NCI-H526 treated with DMSO at 0.1 percent for 48 hours (cell line): ENCODE measurements at places on chromosomes 7 and 10.
A peak's percentile ranks its signal among the peaks of the same experiment; 100 is the strongest.

GRCh38 chr10:11517150-11517549, 94.3 kb downstream of the USP6NL start:
- no peak for DNase-seq

DNA sequence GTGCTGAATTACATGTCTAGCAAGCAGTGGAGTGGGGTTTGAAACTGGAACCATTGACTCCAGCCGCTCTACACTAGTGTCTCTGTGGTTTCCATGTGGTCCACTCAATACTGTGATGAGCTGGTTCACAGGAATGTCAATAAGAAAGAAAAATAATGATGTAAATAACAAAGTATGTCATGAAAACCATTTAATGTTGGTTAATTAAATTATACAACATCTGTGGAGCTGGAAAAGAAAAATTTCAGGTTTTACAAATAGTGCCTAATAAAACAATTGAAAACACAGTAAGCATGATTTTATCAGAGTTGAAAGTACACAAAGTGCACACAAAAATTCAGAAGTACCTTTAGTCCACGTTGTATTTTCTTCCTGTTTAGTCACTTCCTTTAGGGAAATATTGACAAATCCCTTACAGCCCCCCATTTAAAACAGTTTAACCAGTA, 28.7 kb upstream of the NAMPT start:
- DNase-seq, result no peak

DNA sequence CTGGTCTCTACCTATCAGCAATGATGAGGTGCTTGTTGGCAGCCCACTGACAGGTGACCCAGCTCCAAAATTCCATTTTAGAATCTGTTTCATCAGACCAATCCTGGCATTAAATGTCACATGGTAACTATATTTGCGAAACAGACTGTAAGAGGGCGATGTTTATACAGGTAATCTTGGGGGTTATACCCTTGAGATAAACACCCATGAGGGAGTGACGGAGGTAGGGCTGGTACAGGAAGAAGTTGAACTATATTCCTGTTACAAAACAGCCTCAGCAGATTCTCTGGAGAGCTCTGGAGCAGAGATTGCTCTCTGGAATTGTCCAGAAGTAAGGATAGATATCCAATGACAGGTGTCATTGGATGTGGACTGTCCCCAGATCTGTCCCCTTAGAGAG, 444.8 kb upstream of the DPP6 start:
- no peak for DNase-seq

GRCh38 chr10:79979310-79979975, 30.5 kb upstream of the SFTPD start:
- no peak for DNase-seq

DNA sequence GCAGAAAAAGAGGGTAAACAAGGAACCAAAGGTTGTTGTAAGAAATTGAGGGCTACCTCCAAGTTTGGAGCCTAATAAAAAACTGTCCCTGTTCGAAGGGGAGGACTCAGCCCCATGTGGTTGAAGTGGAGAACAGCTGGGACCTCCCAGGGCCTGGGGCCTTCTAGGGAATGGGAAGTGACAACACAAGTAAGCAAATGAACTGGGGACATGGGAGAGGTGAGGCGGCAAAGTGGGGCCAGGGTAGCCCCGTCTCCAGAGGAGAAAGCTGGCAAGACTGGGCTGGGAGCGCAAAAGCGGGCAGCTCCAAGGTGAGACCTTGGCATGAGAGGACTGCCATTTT, 198.1 kb downstream of the ZNF438 start:
- no peak for DNase-seq

GRCh38 chr10:112835944-112836451, 114.0 kb upstream of the TCF7L2 start:
- DNase-seq, result no peak

DNA sequence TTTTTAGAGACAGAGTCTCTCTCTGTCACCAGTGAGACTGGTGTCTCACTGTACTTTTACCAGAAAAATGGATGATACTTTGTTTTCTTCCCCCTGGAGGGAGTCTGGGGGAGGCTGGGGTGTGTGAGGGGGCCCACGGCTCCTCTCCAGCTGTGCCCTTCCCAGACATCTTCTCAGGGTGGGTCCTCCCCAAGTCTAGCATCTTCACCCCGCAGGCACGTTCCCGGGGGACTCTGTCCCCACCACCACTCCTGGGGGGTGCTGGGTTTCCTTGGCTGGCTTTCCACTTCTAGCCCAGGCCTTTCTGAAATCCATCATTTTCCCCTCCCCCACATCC, 61.8 kb upstream of the MKRN1 start:
- no peak for DNase-seq

DNA sequence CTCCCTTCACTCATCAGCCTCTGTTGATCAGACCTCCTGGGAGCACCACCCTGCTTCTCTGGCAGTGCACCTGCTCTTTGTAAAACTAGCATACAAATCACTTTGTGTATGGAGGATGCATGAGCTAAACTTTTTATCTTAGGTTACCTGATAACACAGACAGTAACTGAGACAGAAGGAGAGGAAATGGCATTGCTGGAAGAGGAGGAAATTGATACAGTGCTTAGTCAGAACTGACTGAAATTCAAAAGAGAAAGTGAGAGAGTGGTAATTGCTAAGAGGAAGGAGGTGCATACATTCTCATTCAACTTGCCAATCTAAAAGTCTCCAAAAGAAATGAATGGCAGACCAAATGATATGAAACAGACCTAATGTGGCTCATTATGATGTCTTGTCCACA, 1120.7 kb downstream of the GATA3 start:
- DNase-seq, result no peak

- DNase-seq, result no peak
Observed at GRCh38 chr10:71780719-71781118, 7.4 kb upstream of the VSIR start.

DNA sequence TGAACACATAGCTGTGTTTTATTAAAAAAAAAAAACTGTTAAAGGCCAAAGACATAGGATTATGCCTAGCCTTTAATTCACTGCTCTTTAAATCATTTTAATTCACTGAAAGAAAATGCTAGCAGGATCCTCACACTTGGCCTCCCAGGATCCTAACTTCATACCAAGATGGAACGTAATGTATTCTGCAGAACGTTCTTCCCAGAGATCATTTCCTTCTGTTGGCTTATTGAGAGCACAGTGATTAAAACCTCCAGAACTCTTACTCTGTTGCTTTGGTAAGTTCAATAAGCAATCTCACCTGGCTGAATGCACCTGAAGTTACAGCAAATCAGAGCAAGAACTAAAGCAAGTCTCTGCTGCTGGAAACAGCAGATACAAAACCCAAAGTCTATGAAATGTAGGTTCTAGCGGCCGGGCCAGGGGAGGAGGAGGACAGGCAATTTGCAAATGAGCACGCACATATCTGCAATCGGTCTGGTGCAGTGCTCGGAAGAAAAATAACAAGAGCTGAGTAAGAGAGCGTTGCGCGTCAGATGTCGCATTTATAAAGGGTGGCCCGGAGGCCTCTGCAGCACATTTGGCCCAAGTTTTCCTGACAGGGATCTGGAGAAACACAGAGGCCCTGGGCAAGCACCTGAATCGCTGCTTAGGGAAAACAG, 193.9 kb downstream of the FAM107B start:
- no peak for DNase-seq

DNA sequence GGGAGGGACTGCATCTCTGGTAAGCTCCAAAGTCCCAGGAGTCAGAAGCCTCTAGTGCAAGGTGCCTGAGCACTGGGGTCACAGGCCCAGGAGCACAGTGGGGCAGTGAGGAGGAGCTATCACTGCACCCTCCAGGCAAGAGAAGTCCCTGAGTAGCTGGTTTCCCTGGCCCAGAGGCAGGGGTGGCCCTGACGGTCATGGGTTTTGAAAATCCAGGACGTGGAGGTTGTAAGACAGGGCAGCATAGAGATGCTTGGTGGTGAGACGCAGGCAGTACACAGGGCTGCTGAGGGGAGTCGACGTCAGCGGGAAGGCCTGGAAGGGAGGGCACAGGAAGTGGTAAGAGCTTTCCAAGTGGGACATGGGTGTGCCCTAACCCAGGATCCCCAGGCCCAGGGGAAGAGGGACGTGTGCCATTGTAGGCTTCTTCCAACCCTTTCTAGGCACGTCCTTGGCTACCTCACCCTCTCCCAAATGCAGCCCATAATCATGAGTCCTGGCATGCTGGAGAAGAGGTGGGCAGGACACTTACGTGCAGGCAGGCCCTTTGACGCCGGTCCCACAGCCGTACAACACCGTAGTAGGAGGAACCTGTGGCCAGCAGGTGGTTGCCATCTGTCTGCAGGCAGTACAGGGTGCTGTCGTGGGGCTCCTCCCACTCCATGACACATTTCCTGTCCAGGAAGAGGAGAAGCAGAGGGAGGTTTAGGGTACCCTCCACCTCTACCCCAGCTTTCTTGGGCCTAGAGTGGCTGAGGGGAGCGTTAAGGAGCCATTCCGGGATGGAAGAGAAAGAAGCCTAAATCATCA, 23.2 kb downstream of the DPCD start:
- no peak for DNase-seq

DNA sequence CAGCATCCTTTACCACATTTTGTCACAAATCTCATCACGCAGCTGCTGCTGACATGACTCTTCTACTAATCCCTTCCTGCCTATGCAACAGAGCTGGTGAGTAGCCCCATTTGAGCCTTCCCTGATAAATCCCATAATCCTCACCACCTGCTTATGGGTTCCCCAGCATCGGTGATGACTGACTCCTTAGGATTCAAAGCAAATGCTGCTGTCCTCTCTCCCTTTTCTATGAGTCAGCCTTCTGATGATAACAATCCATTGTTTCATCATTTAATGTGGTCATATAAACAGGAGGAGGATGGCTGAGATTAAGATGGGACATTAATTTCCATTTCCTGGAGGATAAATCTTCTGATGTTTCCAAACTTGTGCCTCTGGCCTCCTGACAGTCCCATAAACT, 73.4 kb downstream of the SORCS1 start:
- no peak for DNase-seq

DNA sequence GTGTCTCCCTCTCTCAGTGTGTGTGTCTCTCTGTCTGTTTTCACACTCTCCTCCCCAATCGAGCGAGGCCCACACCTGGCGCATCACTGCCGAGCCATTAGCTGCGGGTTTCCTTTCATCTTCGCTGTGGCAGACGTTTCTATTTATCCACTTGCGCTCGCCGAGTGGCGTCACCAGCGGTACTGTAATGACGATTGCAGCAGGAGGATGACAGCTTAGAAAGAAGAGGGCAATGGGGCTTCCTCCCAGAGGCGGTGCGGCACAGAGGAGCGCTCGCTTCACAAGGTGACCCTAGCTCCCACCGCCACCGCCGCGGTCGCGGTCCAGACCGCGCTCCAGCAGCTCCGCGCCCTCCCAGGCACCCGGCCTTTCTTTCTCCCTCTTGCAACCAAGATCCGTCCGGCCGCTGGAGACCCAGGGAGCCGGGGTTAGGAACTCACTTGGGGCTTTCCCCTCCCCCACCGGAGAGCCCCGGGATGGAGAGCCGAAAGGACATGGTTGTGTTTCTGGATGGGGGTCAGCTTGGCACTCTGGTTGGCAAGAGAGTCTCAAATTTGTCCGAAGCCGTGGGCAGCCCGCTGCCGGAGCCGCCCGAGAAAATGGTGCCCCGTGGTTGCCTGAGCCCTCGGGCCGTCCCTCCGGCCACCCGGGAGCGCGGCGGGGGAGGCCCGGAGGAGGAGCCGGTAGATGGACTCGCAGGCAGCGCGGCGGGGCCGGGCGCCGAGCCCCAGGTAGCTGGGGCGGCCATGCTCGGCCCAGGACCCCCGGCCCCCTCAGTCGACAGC, at the start of gene EVX1:
Gene EVX1, plus strand, starts transcription at position 248 of the 785 bp plus-strand sequence. Its CDS starts 229 bp downstream, at position 477.
- DNase-seq, result peak; percentile 44

GRCh38 chr7:70484255-70484654, 647.7 kb upstream of the GALNT17 start:
- DNase-seq, result no peak

DNA sequence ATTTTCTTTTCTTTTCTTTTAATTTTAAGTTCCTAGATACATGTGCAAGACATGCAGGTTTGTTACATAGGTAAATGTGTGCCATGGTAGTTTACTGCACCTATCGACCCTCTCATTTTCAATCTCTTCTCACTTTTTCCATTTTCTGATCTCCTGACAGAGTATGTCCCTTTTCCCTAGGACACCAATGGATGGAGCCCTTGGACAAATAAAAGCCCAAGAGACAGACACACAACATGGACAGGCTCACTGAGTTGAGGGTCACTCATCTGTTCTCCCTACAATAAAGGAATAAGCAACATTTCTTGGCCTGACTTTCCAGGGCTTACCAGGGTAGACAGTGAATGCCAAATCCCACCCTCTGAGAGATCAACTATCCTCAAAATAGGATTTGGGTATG, 15.2 kb upstream of the UBE2D1 start:
- DNase-seq, result no peak

DNA sequence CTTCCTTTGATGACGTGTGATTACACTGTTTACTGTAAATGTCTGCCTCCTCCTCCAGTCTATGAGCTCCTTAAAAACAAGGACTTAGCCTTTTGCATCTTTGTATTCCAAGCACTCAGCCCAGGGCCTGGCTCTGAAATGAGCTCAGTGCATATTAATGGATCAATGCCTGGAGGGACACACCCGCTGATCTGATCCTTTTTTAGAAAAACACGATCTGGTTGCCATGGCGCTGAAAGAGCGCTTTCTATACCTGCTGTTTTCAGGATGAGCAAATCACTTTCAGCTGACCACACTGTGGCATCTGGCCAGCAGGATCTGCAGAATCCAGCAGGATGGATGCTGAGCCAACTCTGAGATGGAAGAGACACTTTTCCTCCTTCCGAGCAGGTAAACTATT, 37.8 kb upstream of the GARS1 start:
- DNase-seq, result no peak

DNA sequence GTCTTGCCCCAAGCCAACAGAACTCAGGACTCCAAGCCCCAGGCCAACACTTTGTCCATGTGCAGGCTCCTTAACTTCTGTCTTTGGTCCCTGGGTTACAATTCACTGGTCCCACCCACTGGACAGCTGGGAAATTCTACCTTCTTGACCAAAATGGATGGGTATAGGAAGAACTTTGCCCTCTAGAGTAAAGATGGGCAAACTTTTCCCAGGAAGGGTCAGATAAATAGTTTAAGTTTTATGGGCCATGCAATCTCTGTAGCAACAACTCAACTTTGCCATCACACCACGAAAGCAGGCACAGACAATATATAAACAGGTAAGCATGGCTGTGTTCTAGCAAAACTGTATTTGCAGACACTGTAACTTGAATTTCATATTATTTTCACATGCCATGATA, 147.1 kb downstream of the PLXNA4 start:
- no peak for DNase-seq
